ENCODE measurements at places on chromosomes 4 and X.

GRCh38 chr4:155509555-155509954, 132.8 kb upstream of the MAP9 start:
- ATAC-seq: no peak

DNA sequence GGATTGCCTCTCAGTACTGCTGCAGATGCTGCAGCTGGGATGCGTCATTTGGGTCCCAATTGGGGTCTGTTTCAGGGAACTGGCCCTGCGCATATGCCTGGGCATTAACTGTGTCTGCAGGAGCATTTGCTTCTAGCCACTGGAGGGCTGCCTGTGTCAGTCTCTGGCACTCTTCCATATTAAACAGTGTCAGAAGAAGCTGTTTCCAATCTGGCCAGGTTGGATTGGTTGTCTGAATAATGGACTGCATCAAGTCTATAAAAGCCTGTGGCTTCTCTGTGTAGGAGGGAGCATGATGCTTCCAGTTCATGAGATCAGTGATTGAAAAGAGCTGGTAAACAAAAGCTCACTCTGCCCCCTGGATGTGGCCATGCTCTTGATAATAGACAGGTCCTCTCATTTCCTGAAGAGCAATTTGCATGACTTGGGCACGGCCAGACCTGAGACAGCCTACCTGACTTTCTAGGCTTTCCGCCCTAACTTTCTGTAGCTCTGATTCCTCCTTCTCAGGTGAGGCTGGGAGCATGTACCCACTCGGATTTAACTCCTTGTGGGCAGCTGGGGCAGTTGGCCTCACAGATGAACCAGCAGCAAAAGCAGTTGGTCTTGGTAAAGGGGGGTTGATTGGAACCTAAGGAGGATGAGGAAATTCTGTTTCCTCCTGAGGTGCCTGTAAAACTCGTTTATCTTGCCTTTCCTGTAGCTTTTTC, 29.2 kb downstream of the SULT1E1 start:
- no peak for ATAC-seq

- peak; percentile 27 for ATAC-seq
These were observed 239.1 kb downstream of the RASL11B start for GRCh38 chr4:53101191-53101581.

DNA sequence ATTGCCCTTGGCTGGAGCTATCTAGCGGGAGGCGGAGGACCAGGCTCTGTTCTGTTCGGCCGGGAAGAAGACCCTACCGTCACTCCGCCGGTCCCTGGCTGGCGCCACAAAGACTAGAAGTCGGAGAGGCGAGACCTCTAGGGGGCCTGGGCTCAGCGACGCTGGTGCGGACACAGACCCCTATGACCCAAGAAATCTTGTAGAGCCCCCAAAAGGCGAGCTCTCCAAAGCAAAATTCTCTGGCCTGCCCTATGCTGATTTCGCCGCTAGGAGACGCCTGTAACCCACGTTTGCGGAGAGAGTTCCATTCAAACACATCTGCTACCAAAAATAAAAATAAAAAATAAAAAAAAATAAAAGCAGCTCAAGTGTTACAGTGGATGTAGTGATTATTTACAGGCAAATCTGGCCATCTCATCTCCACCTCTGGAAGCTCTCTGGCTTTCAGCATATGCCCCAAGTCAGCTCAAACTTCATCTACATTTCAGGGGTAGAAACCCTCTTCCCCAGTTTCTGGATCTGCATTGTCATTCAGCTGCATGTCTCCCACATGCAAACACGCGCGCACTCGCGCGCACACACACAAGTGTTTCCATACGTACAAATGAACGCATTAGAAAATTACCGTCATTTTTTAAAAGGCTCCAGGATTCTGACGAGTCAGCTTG, 2.4 kb upstream of the PCDH10 start:
- no peak for ATAC-seq

DNA sequence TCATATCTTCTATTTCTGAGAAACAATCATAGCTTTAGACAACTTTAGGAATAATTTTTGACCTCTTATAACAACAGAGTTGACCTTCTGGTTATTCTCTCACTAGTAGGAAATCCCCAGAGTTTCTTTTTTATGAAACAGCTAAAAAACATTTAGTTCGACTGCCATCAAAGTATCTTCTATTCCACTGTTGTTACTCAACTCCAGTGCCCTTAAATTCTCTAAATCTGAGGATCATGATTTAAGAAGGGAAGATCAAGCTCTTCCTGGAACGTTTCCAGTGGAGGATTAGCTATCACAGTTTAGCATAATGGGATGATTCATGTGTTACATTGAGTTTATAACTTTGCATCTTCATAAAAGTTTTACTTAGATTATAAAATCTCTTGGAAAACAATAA, 134.9 kb upstream of the VEGFC start:
- no peak for ATAC-seq

- ATAC-seq: no peak
These were observed 230.9 kb downstream of the SOX3 start for GRCh38 chrX:140273921-140274320.

DNA sequence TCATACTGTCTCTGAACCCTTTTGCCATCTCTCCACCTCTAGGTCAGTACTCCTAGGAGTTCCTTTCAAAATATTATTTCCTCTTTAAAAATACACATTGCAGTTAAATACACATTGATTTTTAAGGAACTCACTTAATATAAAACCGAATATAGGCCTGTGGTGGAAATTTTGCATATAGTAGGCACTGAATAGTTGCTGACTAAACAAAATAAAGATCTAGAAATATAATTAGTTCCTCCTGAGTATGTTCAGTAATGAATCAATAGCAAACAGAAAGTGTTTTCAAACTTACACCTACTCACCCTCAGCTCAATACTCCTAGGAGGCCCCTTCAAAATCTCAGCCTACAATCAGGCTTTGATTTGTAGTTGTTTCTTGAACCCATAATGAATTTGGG, 61.5 kb downstream of the IGSF1 start:
- no peak for ATAC-seq

DNA sequence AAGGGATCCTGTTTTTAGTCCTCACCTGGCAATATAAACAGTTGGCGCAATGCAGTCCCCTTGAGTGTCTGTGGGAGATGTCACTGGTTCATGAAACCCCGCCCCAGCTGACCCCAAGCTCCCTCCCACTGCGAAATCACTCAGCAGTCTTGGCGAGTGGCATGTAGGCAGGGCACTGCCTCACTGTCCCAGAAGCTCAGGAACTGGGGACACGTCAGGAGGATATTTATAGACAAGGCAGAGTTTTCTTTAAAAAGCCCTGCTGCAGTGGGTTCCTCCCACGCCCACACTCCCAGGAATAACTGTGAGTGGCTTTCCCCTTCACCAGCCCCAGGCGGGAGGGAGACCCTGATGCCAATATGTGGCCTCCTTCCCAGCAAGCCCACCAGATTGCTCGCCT, 44.3 kb upstream of the PPP2R2C start:
- ATAC-seq: no peak

DNA sequence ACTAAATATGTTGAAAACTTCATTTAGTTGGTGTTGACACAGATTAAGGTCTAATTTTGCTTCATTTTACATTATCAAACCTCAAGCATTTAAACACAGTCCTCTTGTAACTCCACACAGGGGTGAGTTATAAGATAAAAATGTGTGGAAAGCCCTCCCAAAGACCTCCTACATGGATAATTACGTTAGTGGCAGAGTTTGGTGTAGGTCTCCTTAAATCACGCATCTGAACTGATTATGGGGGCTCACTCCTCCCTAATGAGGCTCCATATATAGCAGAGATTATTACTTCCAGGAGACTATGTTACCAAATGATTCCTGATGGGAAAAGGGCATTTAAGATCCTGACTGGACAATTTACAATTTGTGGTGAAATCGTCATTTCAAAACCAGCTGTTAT, 32.2 kb upstream of the VCX3B start:
- no peak for ATAC-seq

- no peak for ATAC-seq
These were observed 257.7 kb upstream of the SPOCK3 start for GRCh38 chr4:167492007-167492406.

DNA sequence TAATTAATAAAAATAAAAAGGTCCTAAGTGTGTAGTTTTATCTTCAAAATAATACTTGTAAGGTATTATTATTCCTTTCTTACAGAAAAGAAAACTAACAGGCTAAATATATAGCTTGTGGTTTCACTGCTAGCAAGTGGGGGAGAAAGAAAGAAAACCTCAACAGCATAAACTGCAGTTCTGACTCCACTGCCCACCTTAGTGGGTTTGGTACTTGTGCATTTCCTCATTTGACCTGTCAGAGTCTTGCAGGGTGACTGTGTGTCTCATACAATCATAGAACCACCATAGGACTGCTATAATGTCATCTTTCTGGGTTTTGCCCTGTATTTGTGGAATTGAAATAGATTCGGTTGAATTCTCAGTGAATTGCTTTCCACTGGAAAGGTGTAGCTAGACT, 94.7 kb upstream of the PUDP start:
- ATAC-seq: no peak

- ATAC-seq: peak; percentile 27
These were observed 247.1 kb upstream of the PITX2 start for GRCh38 chr4:110869862-110870572.

DNA sequence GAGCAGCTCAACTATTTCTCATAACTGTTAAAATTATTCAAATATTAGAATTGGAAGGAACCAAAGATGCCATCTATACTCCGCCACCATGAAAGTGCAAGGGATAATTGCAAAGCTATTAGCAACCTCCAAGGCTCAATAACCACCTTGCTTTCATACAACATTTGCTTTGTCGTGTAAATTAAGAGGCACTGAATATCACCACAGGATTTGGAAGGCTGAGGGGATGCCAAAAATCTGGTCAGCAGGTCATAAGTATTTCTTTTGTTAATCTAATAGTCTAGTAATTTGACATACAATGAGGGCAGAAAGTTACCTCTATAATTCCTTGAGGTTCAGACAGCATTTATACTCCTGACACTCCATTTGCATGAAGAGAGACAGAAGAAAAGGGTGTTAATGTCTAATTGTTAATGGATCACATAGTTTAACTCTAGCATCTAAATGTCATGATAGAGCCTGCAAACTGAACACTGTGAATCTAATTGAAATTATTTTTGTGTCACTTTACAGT, 200.9 kb upstream of the DIAPH2 start:
- ATAC-seq: no peak

- no peak for ATAC-seq
These were observed 111.9 kb downstream of the DCTD start for GRCh38 chr4:182805321-182805720.

- ATAC-seq: no peak
These were observed 192.3 kb upstream of the NR3C2 start for GRCh38 chr4:148634476-148634875.

- no peak for ATAC-seq
These were observed 166.4 kb downstream of the CBR4 start for GRCh38 chr4:168843635-168844034.

- ATAC-seq: no peak
These were observed 43.3 kb upstream of the PDGFC start for GRCh38 chr4:157014621-157015591.

GRCh38 chr4:16442296-16442695, 216.0 kb upstream of the TAPT1 start:
- ATAC-seq: no peak

- ATAC-seq: no peak
These were observed 1.4 kb upstream of the PHF8 start for GRCh38 chrX:54045563-54046228.

DNA sequence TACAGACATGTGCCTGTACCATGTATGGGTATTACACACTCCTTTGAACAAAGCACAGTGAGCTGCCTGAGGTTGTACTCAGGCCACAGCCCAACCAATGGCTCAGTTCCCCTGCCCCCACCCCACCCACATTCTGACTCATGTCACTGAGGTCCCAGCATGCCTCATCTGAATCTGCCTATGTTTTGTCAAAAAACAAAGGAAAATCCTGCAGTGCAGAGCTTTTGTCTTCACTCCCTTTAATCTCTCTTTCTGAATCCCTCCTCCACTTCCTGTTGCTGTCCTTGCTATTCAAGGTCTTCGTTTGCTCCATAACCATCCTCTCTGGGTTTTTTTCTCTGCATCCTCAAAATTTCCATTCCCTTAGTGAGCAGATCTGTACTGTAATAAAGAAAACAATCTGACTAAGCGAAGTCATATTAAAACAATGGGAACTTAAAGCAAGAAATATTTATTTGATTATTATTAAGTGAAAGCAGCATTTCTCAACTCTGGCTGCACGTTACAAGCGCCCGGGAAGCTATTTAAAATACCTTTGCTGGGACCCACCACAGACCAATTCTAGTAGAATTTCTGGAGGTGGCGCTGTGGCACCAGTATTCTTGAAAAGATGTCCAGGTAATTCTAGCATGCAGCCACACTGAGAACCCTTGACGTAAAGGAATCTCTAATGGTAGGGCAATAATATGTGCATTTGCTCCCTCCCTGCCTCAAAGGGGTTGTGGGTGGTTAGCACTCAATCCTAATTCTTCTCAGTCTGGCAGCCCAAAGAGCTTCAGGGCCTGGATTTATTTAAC, 8.7 kb downstream of the GUCY2F start:
- ATAC-seq: no peak

DNA sequence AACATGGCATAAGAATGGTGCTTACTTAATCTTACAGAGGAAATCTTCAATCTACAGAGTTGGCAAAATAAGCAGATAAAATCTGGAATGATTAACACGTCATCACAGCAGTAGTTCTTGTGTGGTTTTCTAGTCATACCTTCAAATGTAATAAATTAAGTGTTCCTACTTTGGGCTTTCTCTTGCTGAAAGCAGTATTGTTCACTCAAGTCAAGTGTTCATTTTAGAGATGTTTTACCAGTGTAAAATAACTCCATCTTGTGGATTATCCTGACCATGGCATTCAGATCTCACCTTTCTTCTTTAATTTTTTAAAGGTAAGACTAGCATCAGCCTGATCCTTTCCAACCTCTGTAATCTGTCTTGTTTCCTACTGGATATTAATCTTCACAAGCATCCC, 72.9 kb downstream of the ADAMTS3 start:
- ATAC-seq: no peak

DNA sequence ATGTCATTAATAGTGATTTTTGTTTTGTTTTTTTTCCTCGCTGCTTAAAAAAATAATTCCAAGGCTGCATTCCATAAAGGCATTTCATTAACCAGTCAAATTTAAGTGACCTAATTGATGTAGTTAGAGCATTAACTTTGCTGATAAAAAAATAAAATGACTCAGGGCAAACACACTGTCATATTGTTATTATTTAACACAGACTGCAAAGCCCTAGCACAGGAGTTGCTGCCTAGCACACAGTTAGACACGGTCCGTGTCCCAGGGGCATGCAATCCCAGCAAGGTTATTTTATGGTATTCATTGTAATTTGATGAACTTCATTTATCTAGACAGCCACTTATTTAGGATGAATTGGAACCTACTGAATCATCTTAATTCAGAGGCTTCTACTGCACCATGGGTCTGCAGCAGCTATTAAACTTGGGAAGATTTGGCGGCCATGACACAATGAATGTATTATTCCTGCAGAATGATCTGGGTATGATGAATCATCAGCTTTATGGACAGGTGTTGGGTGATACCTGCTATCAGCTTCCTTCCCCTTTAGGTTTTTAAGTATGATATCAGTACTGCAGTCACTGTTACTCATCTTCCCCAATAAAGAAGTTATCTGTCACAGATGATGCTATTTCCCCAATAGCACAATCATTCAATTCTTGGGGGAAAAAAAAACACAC, 182.7 kb downstream of the PPARGC1A start:
- no peak for ATAC-seq

- no peak for ATAC-seq
These were observed 553.6 kb downstream of the STPG2 start for GRCh38 chr4:97589481-97590196.

GRCh38 chr4:149631629-149632028, 184.0 kb downstream of the IQCM start:
- no peak for ATAC-seq

Measured in activated CD4-positive, CD25-positive, alpha-beta regulatory T cell treated with anti-CD3 and anti-CD28 coated beads, Interleukin-2, amount 50 U/mL, for 24 hours (primary cell).